ENCODE measurements at places on chromosomes 3 and 15.

GRCh38 chr3:170290194-170290593 lies 67.3 kb upstream of the SKIL start:
- DNase-seq: no peak

DNA sequence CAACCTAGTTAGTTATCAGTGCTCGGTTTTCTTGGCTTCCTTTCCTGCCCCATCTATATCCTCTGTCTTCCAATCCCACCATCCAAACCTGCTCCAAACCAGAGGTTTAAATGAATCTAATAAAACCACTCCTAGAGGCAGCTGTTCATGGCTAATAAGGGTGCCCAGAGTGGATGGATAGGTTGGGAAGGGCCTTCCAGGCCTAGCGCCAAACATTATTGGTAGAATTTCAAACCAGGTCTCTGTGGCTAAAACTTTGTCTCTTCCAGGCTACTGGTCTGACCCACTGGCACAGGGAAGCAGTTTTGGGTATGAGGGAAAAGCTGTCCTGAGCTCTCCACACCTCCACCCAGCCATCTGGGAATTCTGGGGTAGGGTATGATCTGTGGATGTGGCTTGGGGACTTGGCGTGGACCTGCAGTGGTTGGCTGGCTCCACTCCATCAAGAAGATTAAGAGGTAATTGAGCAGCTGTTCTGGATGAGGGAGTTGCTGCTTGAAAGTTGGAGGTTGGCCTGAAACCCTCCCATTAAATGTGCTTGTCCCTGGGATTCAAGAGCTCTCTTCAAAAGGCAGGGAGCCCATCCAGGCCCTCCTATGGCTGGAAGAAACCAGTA lies 29.3 kb upstream of the INSYN1 start:
- DNase-seq: no peak

DNA sequence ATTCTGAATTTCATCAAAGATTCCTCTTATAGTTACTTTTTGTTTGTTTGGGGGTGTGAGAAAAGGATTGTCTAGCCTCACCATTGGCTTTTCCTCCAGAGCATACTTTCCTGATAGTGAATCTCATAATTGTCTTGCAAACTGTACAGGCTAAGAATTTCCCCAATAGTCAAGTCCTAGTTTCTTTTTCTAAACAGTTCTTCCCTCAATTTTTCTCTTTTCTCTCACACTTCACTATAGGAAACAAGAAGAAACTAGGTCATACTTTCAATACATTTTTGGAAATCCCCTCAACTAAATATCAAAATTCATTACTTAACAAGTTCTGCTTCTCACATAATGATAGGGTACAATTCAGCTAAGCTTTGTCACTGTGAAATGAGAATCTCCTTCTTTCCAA lies 241.9 kb downstream of the IL20RB start:
- no peak for DNase-seq

DNA sequence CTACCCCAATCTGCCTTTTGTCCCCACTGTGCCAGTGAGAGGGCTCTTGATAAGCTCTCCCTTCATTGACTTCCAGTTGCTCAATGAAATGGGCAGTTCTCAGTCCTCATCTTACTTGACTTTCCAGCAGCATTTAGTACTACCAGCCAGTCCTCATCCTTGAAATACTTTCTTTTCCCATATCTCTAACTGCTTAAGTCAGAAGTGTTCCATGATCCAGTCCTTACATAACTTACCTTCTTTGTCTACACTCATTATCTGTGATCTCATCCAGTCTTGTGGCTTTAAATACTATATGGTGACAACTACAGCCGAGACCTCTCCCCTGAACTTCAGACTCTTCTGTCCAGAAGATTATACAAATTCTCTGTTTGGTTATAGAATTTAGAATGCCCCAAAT lies 28.7 kb downstream of the RARRES1 start:
- no peak for DNase-seq

- DNase-seq: peak; percentile 78
Observed at GRCh38 chr15:60396958-60397771, 621 bp downstream of the ANXA2 start.

DNA sequence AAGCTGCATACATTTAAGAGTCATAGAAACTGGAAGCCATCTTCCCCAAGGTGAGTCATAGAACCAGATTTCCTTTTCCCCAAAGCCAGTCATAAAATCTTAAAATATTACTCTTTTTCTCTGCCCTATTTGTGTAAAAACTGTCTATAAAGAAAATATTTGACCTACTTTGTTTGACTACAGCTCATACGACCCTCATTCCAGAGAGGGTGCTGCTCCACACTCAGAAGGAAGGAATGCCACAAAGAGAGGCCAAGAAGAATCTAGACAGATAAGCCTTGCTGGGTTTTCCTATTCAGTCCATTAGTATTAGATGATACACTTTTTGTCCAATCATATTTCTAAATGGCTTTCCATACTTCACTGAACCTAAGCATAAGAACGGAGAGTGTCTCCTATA lies 671.6 kb upstream of the SGO1 start:
- DNase-seq: peak; percentile 85

GRCh38 chr3:189353988-189354889 lies 182.5 kb downstream of the TPRG1 start:
- DNase-seq: no peak

- DNase-seq: no peak
Observed at GRCh38 chr15:39478996-39479395, 101.9 kb upstream of the THBS1 start.

GRCh38 chr3:58074997-58075396 lies 66.8 kb downstream of the FLNB start:
- no peak for DNase-seq

- DNase-seq: no peak
Observed at GRCh38 chr15:53910236-53910849, 67.9 kb upstream of the UNC13C start.

- peak; percentile 94 for DNase-seq
Observed at GRCh38 chr3:42096796-42097565, 5.8 kb downstream of the TRAK1 start.

GRCh38 chr3:183428447-183429211 lies at the start of gene MCF2L2:
Gene MCF2L2, minus strand, starts transcription at chr3:183428619. Its CDS starts 642 bp downstream, at chr3:183427977.
- DNase-seq: peak; percentile 5

DNA sequence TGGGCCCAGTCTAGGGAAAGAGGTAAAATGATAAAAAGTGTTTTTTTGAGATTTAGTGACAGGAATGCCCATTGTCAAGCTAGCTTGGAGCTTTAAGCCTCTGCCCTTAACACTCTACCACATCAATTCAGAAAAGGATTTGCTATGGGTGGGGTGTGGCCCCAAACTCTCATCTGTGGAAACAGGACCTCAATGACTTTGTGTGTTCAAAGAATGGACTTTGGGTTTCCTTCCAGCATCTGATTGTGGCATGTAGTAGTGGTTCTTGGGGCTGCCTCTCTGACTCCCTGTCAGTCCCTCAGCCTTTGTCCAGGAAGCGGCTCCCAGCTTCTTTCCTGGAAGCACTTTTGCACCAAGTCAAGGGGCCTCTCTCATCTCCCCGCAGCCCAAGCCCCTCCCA lies 56.1 kb downstream of the CCNL1 start:
- no peak for DNase-seq

DNA sequence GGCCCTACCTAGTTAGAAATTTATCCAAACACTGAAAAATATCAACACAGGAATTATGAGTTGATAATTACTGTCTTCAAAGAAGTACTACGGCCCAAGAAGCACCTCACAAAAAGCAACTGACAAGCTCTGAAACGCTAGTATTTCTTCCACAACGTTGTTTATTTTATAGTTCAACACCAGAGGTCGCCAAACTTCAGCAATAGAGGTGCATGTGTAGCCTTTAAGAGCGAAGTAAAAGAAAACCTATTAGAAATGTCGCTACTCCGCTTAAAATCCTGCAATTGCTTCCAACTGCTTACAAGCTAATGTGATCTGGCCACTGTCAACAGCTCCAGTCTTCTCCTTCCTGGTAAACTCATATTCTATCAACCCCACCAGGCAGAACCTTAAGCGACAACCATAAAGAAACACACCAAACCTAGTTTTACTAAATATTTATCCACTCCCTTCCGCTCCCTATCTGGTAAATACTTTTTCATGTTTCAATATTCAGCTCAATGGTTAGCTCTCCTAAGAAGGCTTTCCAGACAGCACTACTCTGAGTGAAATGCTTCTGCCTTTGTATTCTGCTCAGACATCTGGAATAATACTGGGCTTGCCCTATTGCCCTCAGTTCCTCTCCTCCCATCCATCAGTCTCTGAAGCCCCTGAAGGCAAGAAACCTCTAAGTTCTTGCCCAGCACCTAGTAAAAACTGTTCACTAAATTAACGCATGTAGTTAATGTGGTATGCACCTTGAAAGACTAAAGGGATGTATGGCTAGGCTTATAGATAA lies 110.2 kb downstream of the NR1I2 start:
- DNase-seq: peak; percentile 71

DNA sequence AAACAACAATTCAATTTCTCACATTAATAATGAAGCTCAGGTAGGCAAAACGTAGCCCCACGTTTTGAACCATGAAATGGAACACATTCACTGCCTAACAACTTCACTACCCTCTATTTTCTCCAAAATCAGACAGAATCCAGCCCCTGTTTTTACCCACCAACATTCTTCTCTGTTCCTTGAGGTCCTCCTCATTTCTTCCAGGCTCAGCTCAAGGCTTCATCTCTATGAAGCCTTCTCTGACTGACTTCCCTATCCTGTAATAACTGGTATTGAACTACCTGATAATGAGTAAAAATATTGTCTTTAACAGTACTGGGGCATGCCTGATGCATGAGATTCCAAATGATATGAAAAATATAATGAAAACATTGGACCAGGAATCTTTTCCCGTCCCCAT lies 2.2 kb downstream of the TFRC start:
- DNase-seq: no peak

GRCh38 chr3:56477646-56478045 lies 9.4 kb upstream of the ERC2 start:
- DNase-seq: no peak

DNA sequence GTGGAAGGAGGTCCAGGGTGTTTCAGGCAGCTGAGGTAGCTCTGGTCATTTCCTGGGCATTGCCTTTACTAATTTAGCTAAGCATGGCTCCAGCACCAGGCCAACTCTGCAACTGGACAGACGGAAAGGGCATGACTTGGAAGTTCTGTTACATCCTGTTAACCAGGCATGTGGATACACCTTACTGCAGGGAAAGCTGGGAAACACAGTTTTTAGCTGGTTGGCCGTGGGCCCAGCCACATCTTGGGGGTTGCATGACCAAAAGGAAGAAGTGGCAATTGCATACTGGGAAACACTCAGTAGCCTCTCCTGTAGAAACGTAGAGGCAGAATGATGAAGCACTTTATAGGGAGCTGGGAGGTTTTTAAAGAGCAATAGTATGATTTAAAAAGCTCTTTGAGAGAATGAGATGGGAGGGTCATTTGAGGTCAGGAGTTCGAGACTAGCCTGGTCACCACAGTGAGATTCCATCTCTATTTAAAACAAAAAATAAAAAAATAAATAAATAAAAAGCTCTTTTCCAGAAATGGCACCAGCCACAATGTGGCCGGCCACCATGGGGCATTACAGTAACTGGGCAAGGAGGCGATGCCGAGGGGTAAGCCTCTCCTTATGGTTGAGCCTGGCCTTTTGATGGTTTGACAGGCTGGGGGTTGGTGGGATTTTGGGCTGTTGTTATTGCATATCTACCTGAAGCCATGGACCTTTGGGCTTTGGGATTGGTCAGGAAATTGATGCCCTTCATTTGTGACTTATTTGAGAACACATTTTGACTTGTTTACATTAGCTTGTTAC lies 28.6 kb downstream of the TRAK1 start:
- DNase-seq: no peak

DNA sequence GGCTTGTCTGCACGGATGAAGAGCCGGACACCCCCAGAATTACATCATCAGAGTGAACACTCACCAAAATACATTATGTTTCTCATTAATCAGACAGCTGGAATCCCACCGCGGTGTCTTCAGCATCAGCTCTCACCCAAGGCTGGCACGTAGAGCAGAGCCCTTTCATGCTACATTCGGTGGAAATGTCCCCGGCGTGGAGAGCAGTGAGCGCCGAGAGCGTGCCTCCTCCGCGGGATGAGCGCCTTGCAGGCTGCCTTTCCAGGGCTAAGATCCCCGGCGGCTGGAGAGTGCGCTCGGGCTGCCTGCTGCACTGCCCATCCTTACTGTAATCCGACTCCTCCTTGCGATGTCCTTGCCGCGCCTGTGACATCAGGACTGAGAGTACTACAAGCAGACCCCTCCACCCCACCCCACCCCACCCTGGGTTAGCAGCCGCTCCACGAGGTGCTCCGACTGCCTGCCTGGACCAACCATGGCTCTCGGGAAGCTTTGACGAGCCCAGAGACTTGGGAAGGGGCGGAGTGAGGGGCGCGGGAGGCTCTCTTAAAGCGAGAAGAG lies at the start of gene ZNF385D:
Gene ZNF385D (minus strand): TSS at position 380 of the 561 bp plus-strand sequence. CDS start 294 bp downstream, at position 86.
- DNase-seq: peak; percentile 60

DNA sequence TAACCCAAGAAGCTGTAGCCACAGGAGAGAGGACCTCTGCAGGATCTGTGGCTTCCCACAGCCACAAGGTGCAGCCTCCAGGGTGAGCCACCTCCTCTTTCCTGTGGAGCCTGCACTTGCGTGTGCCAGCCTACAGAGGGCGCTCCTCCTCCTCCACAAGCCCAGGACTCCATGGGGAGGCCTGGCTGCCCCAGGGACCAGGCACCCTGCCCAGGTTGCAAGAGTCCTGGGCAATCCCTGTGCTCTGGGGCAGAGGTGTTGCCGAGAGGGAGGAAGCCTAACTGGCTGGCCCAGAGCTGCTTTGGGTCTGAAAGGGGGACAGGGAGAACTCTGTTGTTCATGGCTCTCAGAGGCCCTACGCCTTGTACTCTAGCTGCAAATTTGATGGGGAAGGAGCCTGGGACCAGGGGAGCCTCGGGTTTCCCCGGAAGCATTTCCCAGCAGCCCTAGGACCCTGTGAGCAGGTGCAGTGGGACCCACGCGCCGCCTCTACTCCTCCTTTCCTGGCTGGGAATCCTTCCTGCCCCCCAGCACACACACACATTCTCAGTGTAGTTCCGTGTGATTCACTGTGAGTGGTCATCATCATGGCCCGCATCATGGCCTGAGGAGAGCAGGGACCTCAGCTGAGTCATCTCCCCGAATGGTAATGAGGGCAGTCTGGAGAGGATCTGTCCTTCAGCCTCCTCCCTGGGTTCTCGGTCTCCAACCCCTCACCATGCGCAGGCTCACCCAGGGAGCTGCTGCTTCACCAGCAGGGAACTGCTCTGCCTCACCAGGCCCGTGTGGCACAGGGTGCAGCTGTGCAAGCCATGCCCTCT lies 24.3 kb downstream of the TBC1D21 start:
- peak; percentile 64 for DNase-seq

GRCh38 chr3:133206921-133207320 lies 168.7 kb downstream of the TMEM108 start:
- no peak for DNase-seq

- DNase-seq: no peak
Observed at GRCh38 chr3:13191016-13191415, 117.8 kb upstream of the IQSEC1 start.

GRCh38 chr15:34582461-34583371 lies 735 bp downstream of the GOLGA8B start:
- DNase-seq: peak; percentile 15
